ENCODE measurements at places on chromosomes 6 and 20.

DNA sequence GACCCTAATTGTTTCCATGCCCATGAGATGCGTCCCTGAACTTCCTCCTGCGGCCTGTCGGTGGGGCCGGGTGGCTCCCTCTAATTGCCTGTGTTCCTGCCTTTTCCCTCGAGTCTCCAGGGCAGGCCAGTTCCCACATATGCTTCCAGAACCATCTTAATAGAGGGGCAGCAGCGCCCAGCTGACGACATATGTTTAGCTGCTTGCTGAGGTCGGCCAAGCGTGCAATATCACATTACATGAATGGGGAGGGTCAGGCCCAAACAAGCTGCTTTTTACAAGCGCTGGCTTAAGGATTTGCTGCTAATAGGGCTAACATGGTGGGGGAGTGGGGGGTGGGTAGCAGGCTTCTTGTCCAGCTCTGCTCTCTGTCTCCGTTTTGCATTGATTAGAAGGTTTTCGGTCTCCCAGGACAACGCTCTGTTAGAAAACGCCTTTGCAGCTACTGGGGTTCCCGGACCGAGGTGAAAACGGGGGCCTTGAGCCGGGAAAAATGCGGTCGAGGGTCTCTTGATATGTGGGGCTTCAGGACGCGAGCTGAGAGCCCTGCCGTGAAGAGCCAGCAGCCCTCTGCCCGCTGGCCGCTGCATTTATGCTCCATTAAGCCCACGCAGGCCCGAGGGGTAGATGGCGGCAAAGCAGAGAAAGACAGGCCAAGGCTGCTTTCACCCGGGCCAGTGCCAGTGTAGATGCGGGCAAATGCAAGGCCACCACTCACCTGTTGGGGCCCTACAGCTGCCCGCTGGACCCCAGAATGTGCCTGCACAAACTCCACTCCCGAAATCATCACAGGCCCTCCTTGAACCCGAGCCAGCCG, 308.5 kb downstream of the BMP7 start:
- peak; percentile 76 for DNase-seq

GRCh38 chr6:110815015-110815410, 256 bp downstream of the CDK19 start:
- DNase-seq = no peak

DNA sequence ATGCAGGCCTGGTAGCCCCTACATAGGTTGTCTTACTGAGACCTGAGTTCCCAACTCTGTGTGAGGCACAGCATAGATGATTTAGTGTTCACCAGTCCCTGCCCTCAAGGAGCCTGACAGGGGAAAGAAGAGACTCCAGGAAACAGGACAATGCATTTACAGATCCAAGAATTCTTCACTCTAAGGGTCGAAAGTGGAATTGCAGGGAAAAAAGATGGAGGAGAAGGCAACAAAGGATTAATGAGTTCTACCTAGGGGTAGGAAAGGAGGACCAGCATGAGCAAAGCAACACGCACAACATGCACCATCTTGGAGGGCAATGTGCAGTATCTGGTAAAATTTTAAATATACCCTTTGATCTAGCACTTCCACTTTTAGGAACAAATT, 5.9 kb downstream of the SPAG4 start:
- no peak for DNase-seq

- peak; percentile 19 for DNase-seq
These were observed 28.4 kb upstream of the GSTA3 start for GRCh38 chr6:52937908-52938307.

DNA sequence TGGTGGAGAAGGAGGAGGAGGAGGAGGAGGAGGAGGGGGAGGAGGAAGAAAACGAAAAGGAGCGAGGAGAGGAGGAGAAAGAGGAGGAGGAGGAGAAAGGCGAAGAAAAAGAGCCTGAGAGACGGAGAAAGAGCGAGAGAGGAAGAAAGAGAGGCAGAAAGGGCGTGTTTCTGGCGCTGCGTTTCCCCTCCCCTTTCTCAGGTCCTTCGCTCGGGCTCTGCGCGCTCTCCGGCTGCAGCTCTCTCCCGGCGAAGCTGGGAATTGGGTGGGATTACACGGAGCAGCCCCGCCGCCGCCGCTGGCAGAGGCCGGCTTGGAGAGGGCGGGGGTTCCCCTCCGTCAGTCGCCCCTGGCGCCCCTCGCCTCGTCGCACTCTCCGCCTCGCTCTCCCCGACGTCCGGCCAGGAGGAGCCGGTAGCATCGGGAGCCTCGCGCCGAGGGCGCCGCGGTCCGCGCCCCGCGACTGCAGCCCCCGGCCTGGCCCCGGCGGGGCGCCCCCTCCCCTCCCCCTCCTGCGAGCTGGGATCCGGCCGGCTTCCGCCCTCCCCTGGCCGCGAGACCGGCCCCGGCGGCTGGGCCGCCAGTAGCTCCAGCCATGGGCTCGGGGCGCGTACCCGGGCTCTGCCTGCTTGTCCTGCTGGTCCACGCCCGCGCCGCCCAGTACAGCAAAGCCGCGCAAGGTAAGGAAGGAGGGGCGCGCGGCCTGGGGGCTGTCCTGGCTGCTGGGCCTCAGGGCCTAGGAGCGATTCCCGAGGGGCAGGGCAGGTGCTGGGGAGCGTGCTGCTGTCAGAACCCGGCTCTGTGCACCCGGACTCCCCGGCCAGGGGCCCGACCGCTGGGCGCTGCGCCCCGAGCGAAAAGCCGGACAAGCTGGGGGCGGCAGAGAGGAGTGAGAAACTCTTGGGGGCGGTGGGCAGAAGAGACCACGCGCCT, at the start of gene SCUBE3:
TSS of gene SCUBE3 (plus strand) at position 133 of the 933 bp plus-strand sequence. CDS start at position 596, 463 bp downstream.
- DNase-seq = peak; percentile 88

- DNase-seq = peak; percentile 20
These were observed 31.6 kb downstream of the SPDEF start for GRCh38 chr6:34524499-34524898.

GRCh38 chr6:90294989-90295853, 1.4 kb downstream of the BACH2 start:
- peak; percentile 68 for DNase-seq

DNA sequence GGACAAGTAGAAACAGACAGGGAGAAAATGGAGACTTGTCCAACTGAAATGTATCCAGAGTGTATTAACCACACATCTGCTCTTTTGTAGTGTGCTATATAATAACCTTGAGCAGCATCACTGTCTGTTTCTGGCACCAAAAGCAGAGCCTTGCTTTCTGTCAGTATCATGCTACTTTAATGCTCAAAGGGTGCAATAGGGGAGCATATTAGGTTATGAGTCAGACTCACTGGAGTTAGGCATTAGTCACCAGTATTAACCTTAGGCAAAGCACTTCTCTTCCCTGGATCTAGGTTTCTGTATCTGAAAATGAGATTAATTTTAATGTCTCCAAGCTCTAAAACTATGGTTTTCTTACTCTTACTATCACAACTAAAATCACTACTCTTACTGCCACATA, 280.1 kb downstream of the TFAP2B start:
- no peak for DNase-seq

DNA sequence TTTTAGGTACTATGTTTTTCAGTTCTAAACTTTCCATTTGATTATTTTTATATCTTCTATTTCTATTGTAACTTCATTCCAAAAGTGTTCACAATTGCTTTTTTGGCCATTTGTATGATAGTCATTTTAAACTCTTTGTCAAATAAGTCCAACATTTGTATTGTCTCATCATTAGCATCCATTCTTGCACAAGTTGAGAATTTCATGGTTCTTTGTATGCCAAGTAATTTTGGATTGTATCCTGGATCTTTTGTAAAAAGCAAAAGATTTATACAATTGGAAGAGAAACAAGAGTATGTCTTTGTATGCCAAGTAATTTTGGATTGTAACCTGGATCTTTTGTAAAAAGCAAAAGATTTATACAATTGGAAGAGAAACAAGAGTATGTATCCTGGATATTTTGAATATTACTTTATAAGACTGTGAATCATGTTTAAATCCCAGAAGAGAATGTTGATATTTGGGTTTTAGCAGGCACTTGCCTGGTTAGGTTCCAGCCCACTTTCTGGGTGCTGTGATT, 36.9 kb upstream of the NT5E start:
- no peak for DNase-seq

- peak; percentile 84 for DNase-seq
These were observed 51.1 kb downstream of the FGD2 start for GRCh38 chr6:37056439-37057127.

- DNase-seq = peak; percentile 61
These were observed 48.6 kb upstream of the SNX9 start for GRCh38 chr6:157774153-157775135.

DNA sequence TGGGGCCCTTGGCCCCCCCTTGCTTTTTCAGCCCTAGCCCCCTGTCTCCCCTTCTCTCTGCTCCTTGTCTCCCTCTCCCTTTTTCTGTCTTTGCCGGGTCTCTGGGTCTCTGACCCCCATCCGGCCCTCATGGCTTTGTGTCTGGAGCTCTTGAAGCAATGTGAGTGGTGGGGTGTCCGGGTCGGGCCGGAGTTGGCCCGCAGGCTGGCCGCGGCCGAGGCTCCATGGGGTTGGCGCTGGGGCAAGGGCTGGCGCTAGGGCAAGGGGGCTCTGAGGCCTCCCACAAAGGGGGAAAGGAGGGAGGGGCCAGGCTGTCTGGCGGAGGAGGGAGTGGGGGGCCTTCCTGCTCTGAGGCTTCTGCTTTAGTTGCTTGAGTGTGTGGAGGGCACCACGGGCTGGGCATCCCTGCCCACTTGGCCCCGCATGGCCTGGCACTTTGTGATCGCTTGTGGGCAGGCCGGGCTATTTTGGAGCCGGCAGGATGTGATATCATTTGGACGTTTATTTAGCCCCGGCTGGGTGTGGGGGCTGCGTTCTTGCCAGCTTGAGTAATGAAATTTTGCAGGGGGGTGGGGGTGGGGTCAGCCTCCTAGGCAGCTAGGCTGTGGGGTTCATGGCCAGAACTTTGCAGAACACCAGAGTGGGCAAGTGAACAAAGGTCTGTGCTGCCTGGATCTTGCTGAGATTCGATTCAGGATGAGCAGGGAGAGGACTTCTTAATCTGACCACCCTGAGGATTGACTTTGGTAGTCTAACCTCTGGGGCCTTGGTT, 78.7 kb upstream of the MYL9 start:
- DNase-seq = peak; percentile 74

DNA sequence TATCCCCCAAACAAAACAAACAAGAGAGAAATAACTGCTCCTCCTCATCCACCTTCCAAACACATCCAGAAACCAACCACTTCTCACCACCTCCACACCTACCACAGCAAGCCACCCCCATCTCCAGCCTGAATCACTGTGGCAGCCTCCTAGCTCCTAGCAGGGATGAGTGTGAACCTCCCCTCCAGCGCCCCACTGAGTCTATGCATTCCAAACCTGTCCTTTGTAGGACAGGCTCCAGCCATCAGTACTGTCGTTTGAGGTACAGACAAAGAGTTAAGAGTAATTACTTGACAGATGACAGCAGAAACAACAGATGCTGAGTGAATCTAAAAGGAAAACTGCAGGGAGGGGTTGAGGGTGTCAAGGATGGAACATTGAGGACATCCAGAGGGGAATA, 2.4 kb downstream of the METTL24 start:
- DNase-seq = peak; percentile 84

DNA sequence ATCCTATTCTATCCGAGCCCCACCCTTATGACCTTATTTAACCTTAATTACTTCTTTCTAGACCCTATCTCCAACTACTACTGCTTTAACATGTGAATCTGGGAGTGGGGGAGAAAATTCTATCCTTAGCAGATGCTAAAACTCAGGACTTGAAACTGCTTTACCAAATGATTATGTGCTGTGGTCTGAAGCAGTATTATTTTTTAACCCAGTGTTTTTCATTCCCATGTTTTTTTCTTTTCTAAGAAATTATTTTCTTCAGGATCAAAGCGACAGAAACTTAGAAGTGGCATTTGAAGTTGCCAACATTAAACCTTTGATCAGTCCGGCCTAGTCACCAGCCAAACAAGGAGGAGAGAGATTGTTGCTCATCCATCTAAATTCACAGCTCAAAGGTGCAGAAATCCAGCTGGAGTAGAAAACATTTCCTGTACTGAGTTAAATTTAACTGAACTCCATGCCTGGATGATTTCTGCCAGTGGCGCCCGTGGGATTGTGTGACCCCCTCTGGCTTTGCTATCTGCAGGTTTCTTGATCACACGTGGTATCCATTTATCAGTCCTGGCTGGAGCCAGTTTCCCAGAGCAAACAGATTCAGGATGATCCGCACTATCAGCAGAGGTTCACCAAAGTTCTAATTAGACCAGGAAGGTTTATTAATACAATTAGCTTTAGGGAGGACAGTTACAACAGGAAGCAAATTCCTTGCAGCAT, 300.5 kb downstream of the PLCB1 start:
- DNase-seq = peak; percentile 49

- DNase-seq = no peak
These were observed 128.2 kb downstream of the NCOA3 start for GRCh38 chr20:47629907-47630306.

GRCh38 chr6:65948062-65948461, 241.0 kb upstream of the EYS start:
- no peak for DNase-seq

GRCh38 chr6:5580736-5581581, 319.6 kb downstream of the FARS2 start:
- DNase-seq = no peak

GRCh38 chr6:72826744-72827438, 205.0 kb downstream of the KCNQ5 start:
- no peak for DNase-seq

DNA sequence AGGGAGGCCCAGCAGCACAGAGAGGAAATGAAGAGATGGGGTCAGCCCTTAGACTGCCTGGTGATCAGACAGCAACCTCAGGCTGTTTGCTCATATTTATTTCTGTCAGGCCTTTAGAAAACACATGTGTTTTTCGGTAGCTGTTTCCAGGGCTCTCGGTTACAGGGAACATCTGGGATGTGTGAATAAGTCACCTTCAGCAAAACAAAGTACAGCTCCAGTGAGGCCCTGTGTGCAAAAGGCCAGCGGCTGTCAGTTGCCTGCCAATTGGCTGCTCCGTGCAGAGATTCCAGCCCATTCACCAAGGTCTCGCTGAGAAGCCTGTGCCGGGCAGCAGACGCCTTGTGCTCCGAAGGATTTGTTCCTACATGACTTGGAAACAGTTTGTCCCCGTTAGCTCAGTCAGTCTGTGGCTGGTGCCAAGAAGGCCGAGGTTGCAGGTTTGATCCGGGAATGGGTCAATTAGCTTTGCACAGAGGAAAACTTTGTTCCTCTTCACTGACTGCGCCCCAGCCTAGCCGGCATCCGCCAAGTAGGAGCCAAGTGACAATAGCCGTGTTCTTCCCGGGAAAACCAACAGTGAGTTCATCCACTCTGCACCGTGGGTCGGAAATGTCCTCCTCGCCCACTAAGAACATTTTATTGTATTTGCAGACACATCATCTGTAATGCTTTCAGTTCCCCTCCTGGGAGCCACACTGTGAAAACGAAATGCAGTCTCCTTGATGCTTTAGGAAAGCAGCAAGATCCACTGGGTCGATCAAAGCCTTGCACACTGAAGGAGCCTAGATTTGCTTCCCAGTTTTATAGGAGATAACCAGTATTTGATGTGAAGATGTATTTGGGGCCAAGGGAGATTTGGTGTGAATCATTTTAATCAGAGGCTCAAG, 315.4 kb upstream of the CDYL start:
- DNase-seq = peak; percentile 52

- no peak for DNase-seq
These were observed at the start of gene DST for GRCh38 chr6:56642366-56643261. Gene DST (minus strand): TSS chr6:56642889.

DNA sequence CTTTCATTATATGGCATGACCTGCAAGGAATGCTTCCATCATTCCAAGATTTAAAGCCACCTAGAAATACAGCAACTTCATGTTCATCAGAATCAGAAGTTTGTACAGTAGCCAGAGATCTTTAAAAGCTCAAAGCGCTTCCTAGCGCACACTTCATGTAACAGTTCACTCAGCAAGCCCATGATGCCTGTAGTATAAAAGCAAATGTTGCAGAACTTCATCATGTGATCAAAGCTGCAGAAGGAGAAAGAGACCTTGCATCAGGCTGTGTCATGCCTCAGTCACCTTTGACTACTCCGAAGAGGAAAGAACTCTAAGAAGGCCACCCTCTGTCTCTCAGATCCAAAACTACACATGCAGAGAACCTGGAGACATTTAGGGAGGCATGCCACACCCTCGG, 78.5 kb downstream of the AGPAT4 start:
- DNase-seq = no peak
